NCI-H2107 (cell line): ENCODE measurements at places on chromosomes 7 and 10.

- no peak for DNase-seq
Observed at GRCh38 chr10:78979938-78980337, 88.8 kb upstream of the ZMIZ1 start.

DNA sequence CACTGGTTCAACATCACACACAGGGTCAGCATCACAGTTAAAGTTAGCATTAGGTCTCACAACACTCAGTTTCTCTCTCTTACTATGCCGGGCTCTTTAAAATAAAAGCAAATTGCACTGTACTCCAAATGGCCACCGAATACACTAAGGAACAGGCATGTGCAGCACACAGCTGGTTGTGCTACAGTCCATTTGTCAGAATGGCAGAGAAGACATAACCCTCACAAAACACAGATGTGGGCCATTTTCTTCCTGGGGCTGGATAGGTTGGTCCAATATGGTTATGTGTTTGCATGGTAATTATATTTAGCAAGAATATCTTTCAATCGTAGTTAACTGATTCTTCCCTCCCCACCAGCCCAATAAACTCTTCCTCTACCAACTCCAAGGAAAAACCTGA, 9.0 kb downstream of the JCAD start:
- DNase-seq, result no peak

DNA sequence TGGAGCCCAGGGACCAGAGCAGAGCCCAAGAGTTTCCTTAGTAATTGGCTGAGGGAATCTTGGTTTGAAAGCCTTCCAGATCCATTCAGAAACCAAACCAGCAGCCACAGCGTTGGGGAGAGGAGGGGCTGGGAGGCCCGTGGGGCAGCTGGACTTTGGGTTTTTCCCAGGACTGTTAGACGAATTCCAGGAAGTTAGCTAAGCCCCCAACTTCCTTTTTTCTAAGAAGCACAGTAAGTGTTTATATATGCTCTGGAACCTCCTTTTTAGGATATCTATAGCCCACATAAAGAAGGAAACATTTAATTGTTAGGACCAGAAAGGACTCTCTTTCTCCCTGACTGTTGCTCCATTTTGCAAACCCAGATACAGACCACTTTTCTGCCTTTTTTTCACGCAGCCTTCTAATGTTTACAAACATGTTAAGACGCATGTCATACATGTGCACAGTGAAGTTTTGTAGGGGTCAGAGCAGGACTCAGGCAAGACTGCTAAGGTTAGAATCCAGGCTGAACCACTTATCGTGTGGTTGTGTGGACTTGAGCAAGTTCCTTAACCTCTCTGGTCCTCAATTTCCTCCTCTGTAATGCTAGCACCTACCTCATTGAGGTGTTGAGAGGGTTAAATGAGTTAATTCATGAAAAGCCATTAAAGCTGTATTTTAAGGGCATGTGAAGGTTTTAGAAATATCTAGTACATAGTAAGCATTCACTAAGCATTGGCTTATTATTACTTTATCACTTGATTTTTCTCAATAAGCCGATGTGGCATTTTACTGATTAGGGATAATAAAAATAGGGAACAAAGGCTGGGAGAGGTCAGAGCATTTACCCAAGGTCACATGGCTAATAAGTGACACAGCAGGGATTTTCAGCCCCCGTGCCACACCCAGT, 42.4 kb downstream of the TBATA start:
- DNase-seq, result no peak

DNA sequence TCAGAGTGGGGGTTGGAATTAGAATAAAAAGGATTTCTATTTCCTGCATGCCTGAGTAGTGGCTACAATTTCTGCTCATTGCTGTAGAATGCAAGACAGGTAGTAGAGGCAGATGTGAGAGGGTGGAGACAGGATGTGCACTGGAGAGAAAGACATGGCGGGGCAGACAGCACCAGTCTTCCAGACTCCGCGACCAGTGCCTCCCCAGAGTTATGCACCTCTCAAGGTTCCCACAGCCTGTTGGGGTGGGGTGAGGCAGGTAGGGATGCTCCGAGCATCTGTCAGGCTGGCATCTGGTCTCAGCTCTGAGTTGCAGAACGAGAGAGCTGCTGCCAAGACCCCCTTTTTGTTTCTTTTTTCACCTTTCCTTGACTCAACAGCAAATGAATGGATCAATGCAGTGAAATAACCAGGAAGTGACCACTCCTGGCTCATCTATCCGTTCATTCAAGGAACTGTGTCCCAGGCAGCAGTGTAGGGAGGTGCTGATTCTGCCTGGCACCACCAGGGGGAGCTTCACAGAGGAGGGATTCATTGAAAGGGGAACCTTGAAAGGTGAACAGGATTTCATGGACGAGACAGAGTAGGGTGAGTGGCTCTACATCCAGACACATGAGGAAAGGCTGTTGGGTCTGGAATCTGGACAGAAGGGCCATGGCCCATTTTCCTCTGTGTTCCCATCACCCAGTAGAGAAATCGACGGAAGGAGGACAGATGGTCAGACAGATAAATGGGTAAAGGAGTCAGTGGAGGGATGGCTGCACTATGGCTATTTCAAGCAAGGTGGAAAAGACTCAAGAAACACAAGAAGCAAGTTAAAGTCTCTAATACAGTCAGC, 17.2 kb upstream of the SLC18A3 start:
- no peak for DNase-seq

- no peak for DNase-seq
Observed at GRCh38 chr7:159317294-159317693, 172.6 kb upstream of the VIPR2 start.

GRCh38 chr10:17872191-17873091, 63.3 kb downstream of the MRC1 start:
- DNase-seq, result no peak

DNA sequence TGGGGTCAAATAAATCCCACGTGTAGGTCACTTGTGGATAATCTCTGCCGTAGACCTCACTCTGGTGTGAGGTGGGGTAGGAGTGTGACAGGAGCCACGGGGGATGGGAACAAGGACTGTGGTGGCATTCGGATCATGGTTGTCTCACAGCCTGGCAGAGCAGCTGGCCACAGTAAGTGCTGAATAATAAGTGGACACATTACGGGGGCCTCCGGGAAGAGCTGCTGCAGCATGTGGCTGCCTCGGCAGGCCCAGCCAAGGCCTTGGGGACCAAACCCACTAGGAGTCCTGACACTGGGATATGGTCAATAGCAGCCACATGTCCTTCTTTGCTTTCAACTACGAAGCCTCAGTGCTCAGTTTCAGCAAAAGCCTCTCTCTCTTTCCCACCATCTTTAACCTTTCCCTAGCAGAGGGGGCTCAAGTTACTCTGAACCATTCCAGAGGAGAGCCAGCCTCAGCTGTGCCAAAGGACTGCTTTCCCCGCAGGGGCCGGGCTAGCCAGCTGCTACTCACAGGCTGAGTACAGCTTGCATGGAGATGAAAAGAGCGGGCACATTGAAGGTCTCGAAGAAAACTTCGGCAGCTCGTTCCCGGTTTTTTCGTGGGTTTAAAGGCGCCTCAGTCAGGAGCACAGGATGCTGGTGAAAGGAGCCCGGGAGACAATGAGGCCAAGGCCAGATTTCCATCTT, 17.3 kb downstream of the ACTR1A start:
- no peak for DNase-seq

DNA sequence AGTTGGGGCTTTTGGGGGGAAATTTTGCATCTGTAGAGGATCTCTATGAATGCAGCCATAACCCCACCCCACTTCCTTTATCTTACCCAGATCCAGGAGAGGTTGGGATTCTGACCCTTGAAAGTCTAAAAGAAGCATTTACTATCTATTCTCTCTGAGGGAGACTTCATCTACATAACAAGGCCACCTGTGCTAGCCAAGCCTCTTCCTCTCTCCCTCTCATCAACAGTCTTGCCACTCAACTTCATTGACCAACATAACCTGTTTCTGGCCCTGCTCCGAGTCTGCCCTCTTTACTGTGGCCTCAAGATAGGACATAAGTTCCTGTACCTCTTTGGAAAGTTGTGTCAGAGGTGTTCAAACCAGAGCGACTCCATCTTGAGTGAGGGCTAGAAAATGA, 19.4 kb downstream of the TUBAL3 start:
- no peak for DNase-seq

DNA sequence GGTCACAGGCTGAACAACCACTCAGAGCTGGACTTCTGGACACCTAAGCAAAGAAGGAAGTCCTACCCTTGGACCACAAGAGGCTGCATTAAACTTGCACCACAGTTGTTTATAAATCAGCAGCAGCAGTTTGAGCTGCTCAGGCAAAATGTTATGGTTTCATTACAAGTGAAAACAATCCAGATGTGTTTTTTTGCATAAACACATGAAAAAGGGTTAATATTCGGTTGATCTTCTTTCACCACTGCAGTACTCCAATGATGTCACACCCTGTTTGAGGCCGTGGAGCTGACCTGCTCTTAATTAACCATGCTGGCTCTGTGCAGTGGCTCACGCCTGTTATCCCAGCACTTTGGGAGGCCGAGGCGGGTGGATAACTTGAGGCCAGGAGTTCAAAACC, 490.8 kb upstream of the CELF2 start:
- DNase-seq, result no peak
